Endodermal cell (in vitro differentiated cells): ENCODE measurements at places on chromosomes 2 and 18.
A peak's percentile ranks its signal among the peaks of the same experiment; 100 is the strongest.

- no peak overlapping the region for H3K4me3 ChIP-seq
- no peak for DNase-seq
- H3K4me1 ChIP-seq = no peaks in the 10 kb centered on the region
- no peak overlapping the region for H3K27ac ChIP-seq
- no peaks in the 10 kb centered on the region for H3K36me3 ChIP-seq
Measured at GRCh38 chr2:32711219-32711618, 83.4 kb downstream of the TTC27 start.

- peaks cover 6% of the 10 kb centered on the region for H3K4me1 ChIP-seq
- no peaks in the 10 kb centered on the region for H3K36me3 ChIP-seq
- no peak overlapping the region for H3K27ac ChIP-seq
Measured at GRCh38 chr2:176508984-176509740, 239.9 kb downstream of the MTX2 start.

DNA sequence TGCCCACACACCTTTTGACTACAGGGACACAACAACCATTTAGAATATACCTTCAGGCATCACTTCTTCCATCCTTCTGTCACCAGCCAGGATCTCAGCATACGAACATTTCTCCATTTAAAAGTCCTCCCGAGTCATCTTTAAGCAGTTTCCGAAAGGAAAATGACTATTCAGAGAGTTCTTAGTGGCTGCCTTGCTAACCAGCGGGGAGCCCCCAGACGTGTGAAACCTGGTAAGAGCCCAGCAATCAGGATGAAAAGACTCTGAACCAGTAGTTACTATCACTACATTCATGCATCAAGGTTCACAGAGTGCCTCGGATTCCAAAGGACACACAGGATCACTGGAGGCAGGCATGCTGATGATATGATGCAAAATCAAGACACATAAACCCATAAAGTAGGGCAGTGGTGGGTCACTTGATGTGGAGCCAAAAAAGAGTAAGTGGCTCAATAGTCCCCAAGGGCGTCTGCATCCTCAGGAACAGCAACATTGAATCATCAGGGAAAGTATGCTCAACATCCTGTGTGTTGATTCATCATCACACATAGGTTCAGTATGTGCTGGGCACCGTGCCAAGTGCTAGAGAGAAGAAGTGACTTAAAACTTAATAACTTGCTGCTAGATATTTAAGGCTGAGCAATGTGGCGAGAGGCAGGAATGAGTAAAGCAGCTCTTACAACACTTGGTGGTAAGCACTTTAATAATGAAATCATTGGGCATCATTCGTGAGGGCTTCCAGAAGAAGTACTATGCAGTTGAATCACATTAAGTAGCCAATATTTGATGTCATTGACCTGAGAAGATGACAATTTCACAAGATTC, 4.4 kb downstream of the CCL20 start:
- DNase-seq = peak; percentile 92
- no peak overlapping the region for H3K27ac ChIP-seq
- H3K27me3 ChIP-seq = no peaks in the 10 kb centered on the region
- no peaks in the 10 kb centered on the region for H3K36me3 ChIP-seq

GRCh38 chr2:217331523-217332416, 471.9 kb upstream of the TNP1 start:
- peak overlapping the region; percentile 4 for H3K27ac ChIP-seq
- H3K4me3 ChIP-seq = no peak overlapping the region
- H3K36me3 ChIP-seq = no peaks in the 10 kb centered on the region
- peak; percentile 77 for DNase-seq

DNA sequence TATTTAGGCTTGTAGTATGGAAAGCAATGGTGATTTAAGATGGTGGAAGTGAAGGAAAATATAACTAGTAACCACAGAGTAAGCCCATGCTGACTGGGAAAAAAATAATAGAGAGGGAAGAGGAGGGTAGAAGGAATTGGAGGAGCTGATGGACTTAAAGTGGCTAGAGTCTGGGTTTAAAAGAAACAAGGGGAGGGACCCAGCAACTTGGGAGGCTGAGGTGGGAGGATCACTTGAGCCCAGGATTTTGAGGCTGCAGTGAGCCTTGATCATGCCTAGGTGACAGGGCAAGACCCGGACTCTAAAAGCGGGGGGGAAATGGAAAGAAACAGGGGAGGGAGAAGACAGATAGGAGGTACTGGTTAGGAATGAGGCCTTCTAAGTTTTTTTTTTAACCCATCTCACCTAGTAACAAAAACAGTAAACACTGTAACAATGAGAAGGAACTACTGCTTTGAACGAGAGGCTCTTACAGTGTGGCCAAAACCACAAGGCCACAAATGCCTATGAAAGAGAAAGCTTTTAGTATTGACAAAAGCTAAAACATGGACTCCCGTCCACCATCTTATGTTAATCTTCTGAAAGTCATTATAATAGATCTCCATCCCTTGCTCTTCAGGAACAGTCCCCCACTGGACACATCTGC, 26.6 kb downstream of the METTL8 start:
- no peaks in the 10 kb centered on the region for H3K4me1 ChIP-seq
- H3K27me3 ChIP-seq = no peaks in the 10 kb centered on the region
- H3K36me3 ChIP-seq = no peaks in the 10 kb centered on the region

GRCh38 chr2:138485019-138485418, 16.6 kb upstream of the SPOPL start:
- H3K27ac ChIP-seq = no peak overlapping the region
- H3K27me3 ChIP-seq = no peaks in the 10 kb centered on the region
- H3K4me3 ChIP-seq = no peak overlapping the region
- H3K4me1 ChIP-seq = no peaks in the 10 kb centered on the region

- H3K36me3 ChIP-seq = peaks cover 46% of the 10 kb centered on the region
- H3K27ac ChIP-seq = peak overlapping the region; percentile 64
- no peaks in the 10 kb centered on the region for H3K27me3 ChIP-seq
Measured at GRCh38 chr2:219175928-219176817, 552 bp downstream of the CNPPD1 start.

GRCh38 chr2:174217869-174218268, 30.5 kb downstream of the OLA1 start:
- H3K27ac ChIP-seq = no peak overlapping the region
- peaks cover 33% of the 10 kb centered on the region for H3K36me3 ChIP-seq
- no peaks in the 10 kb centered on the region for H3K27me3 ChIP-seq
- H3K4me3 ChIP-seq = no peak overlapping the region
- DNase-seq = no peak
- H3K4me1 ChIP-seq = no peaks in the 10 kb centered on the region

GRCh38 chr2:157271590-157272203, 14.2 kb downstream of the GALNT5 start:
- H3K27me3 ChIP-seq = no peaks in the 10 kb centered on the region
- H3K4me3 ChIP-seq = no peak overlapping the region
- no peak for DNase-seq
